ENCODE measurements at places on chromosomes 3 and 15.

- DNase-seq = no peak
- peaks cover 66% of the 10 kb centered on the region for H3K4me1 ChIP-seq
- no peak overlapping the region for H3K4me3 ChIP-seq
- H3K27me3 ChIP-seq = peaks cover 5% of the 10 kb centered on the region
- H3K27ac ChIP-seq = no peak overlapping the region
Measured at GRCh38 chr15:32908872-32909271, 191.1 kb downstream of the GREM1 start.

GRCh38 chr15:91100814-91101607 lies 954 bp downstream of the SV2B start:
- H3K27me3 ChIP-seq = peaks cover 95% of the 10 kb centered on the region
- H3K36me3 ChIP-seq = no peaks in the 10 kb centered on the region
- H3K27ac ChIP-seq = no peak overlapping the region
- peak; percentile 11 for DNase-seq
- H3K4me1 ChIP-seq = peaks cover 29% of the 10 kb centered on the region

GRCh38 chr3:67947808-67948508 lies 293.5 kb upstream of the SUCLG2 start:
- H3K27ac ChIP-seq = no peak overlapping the region
- H3K27me3 ChIP-seq = peaks cover 6% of the 10 kb centered on the region
- DNase-seq = peak; percentile 25
- H3K4me3 ChIP-seq = peak overlapping the region; percentile 54

- H3K36me3 ChIP-seq = peaks cover 17% of the 10 kb centered on the region
- DNase-seq = no peak
- H3K4me1 ChIP-seq = peaks cover 61% of the 10 kb centered on the region
- peak overlapping the region; percentile 29 for H3K27ac ChIP-seq
- H3K27me3 ChIP-seq = peaks cover 4% of the 10 kb centered on the region
Measured at GRCh38 chr15:68278595-68279405, 1.3 kb downstream of the FEM1B start.

DNA sequence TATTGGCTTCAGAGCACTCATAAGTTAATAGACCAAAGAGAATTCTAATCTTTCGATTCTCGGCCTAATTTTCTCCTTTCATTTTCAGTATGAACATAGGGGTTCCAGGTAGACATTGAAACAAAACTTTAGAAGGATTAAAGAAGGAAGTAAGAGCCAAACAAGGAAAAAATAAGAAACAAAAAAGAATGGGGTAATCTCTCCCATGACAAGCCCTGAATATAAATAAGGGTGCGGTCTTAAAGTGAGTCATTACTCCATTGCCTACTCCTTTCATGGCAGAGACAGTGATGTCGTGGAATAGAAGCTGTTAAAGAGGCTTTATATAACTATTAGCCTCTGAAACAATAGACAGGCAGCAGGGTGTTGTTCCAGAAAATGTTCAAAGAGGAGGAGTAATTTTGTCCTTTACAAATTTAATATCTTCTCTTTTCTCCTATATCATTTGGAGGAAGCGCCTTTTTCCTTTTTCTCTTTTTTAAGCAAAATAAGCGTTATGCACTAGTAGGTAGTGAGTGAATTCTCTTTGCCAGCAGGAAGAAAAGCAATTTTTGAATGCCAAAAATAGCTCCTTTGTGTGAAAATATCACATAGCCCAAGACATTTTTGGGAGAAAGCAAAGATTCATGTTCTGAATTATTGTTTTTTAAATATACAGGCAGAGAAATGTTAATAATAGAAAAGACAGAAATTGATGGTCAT lies 607.9 kb upstream of the KCNMB2 start:
- no peak overlapping the region for H3K27ac ChIP-seq
- no peaks in the 10 kb centered on the region for H3K27me3 ChIP-seq
- peaks cover 55% of the 10 kb centered on the region for H3K4me1 ChIP-seq
- no peak for DNase-seq

- H3K4me1 ChIP-seq = no peaks in the 10 kb centered on the region
- DNase-seq = no peak
- H3K27me3 ChIP-seq = no peaks in the 10 kb centered on the region
- no peaks in the 10 kb centered on the region for H3K36me3 ChIP-seq
- H3K4me3 ChIP-seq = no peak overlapping the region
Measured at GRCh38 chr3:110126065-110126464, 788.7 kb upstream of the DPPA4 start.

DNA sequence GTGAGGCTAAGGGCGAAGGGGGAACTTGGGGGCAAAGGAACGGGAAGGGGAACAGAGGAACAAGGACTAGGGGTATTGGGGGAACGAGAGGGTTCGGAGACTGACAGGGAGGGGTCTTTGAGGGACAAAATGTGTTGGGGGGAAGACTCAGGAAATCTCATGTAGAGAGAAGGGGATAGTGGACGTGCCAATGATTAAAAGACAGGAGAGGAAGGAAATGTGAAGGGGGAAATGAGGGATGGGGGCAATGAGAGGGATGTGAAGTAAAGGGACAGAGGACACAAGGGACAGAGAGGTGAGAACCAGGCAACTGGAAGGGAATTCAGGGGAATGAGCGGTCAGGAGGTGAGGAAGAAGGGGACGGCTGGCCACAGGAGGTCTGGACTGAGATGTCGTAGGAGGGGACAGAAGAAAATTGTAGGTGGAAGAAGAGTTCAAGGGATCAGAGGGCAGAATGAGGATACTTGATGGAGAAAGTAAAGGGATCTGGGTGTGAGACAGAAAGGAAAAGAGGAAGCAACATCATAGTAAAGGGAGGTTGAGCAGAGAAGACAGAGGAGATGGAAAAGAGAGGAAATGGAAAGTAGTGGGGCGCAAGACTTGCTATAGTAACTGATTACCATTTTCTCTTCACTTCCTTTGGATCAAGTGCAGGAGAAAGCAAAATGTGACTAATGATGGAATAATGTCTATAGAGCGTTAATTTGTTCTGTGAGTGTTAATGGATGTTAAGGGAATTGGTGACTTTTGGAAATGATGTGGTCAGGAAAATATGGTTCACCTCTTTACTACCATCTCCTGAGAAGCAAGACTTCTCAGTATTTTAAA lies 749 bp downstream of the RAB8B start:
- peak overlapping the region; percentile 37 for H3K27ac ChIP-seq
- H3K27me3 ChIP-seq = peaks cover 8% of the 10 kb centered on the region
- no peak for DNase-seq
- no peaks in the 10 kb centered on the region for H3K36me3 ChIP-seq
- peak overlapping the region; percentile 93 for H3K4me3 ChIP-seq
- peaks cover 50% of the 10 kb centered on the region for H3K4me1 ChIP-seq

DNA sequence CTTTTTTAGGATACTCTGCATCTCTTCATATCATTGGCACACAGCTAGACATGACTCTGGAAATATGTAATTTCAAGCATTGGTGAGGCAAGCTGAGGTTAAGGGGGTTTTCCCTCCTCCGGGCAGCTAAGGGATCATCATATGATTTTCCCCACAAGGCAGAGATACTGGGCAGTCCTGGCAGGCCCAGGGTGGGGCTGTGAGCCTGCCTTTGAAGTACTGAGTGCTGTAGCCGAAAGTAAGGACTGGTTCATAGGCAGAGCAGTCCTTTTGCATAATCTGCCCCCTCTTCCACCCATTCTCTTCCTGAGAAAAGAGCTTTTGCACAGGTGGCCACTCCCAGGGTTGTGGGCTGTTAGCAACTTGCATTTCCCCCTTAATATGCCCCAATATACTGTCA lies 168.8 kb upstream of the MANF start:
- H3K36me3 ChIP-seq = no peaks in the 10 kb centered on the region
- peaks cover 7% of the 10 kb centered on the region for H3K27me3 ChIP-seq
- no peak overlapping the region for H3K4me3 ChIP-seq
- no peak overlapping the region for H3K27ac ChIP-seq
- DNase-seq = no peak

GRCh38 chr15:45702041-45702440 lies 67.2 kb downstream of the SQOR start:
- no peak overlapping the region for H3K27ac ChIP-seq
- no peak overlapping the region for H3K4me3 ChIP-seq
- H3K27me3 ChIP-seq = peaks cover 13% of the 10 kb centered on the region

- DNase-seq = no peak
- peaks cover 91% of the 10 kb centered on the region for H3K36me3 ChIP-seq
- peaks cover 18% of the 10 kb centered on the region for H3K4me1 ChIP-seq
- H3K4me3 ChIP-seq = no peak overlapping the region
- H3K27me3 ChIP-seq = peaks cover 2% of the 10 kb centered on the region
Measured at GRCh38 chr3:69191516-69191915, 69.1 kb upstream of the LMOD3 start.

GRCh38 chr3:14880447-14881106 lies 61.8 kb downstream of the FGD5 start:
- no peak overlapping the region for H3K4me3 ChIP-seq
- H3K27me3 ChIP-seq = peaks cover 25% of the 10 kb centered on the region
- H3K36me3 ChIP-seq = no peaks in the 10 kb centered on the region
- no peak for DNase-seq

DNA sequence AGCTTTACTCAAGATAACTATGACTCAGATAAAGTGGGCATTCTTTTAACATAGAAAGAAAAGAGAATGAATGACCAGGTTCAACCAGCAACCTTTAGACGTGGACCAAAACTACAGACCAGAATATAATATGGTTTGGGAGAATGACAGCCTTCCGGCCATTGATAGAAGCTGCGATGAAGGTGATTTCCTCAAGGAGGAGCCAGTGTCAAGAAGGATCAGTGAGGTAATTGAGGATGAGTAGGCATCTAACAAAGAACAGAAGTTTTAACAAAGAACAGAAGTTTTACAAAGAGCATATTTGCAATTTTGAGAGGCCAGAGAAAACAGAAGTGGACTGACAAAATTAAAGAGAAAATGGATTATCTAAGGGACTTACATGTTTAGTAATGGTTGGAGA lies 289.0 kb upstream of the AGTR1 start:
- no peak overlapping the region for H3K27ac ChIP-seq
- no peaks in the 10 kb centered on the region for H3K4me1 ChIP-seq
- no peaks in the 10 kb centered on the region for H3K27me3 ChIP-seq

DNA sequence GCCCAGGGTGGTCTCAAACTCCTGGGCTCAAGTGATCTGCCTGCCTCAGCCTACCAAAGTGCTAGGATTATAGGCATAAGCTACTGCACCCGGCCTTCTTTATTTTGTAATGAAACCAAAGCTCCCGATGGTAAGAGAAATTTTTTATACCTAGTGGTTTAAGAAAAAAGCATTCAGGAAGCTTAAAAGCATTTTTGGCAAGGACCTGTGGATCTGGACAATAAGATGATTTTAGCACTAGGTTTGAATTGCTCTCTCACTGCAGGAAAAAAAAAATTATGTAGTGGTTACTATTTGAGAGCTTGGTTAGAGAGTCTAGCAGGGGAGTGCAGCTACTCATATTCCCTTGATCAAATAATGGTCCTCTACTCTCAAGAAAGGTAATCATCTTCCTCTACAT lies 64.9 kb upstream of the PIK3R4 start:
- H3K27ac ChIP-seq = no peak overlapping the region
- H3K4me3 ChIP-seq = no peak overlapping the region
- H3K27me3 ChIP-seq = no peaks in the 10 kb centered on the region

GRCh38 chr15:95741830-95742229 lies 588.7 kb upstream of the NR2F2 start:
- peaks cover 7% of the 10 kb centered on the region for H3K27me3 ChIP-seq
- no peak for DNase-seq
- H3K27ac ChIP-seq = no peak overlapping the region
- H3K4me3 ChIP-seq = no peak overlapping the region
- peaks cover 12% of the 10 kb centered on the region for H3K4me1 ChIP-seq

GRCh38 chr3:23996095-23996524 lies 51.0 kb downstream of the NR1D2 start:
- no peaks in the 10 kb centered on the region for H3K36me3 ChIP-seq
- H3K27me3 ChIP-seq = peaks cover 5% of the 10 kb centered on the region
- DNase-seq = no peak
- peaks cover 21% of the 10 kb centered on the region for H3K4me1 ChIP-seq
- no peak overlapping the region for H3K27ac ChIP-seq

DNA sequence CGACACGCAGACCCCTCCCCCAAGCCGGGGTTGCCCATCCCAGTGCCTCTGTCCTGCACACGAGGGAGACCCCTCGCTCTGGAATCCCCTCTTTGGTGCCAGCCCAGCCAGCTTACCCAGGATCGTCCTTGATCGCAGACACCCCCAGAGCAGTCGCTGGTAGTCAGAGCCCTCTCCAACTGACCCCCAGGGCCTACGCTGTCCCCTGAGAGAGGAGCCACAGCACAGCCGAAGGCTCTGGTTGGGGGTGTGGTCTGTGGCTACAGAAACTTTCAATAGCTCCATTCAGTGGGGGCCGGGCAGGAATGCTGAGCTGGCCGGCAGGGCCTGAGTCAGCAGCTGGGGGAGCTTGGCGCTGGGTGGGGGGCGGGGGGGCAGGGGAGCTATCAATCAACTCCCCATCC lies at the start of gene LCTL:
LCTL (minus strand) TSS at position 258 of the 404 bp plus-strand sequence. CDS start 633 bp downstream, outside the sequence.
- H3K36me3 ChIP-seq = no peaks in the 10 kb centered on the region
- peak; percentile 47 for DNase-seq
- peak within 1 kb of the TSS; percentile 55 for H3K4me3 ChIP-seq

DNA sequence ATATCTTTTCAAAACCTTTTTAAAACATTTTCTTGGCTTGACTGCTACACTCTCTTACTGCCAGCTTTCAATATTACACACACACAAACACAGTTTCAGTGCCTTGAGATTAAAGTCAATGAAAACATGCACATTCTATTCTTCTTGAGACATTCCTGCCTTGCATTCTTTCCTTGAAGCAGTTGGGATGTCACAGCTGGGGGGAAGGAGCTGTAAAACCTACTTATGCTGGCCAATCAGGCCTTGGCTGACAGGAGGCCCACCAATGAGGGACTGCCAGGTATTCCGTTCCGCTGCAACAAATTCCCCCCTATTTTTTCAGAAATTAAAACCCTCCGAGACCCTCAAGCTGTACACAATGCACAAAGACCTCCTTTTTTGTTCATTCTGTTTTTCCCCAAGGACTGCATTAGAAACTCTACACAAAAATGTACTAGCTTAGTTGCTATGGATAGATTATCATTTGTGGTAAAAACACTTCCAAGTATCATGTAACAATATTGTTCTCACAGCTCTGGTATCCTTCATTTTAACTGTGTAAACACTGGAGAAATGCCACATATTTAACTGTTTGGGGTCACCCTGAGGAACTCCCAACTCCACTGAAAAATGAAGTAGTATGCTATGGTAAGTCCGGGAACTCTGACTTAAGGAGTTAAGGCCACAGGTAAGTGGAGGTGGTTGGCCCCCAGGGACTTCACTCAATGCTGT lies 18.5 kb downstream of the FSTL1 start:
- peak overlapping the region; percentile 49 for H3K27ac ChIP-seq
- no peaks in the 10 kb centered on the region for H3K27me3 ChIP-seq
- no peak for DNase-seq
- H3K4me3 ChIP-seq = no peak overlapping the region
- peaks cover 70% of the 10 kb centered on the region for H3K4me1 ChIP-seq
